ENCODE measurements at places on chromosomes 3 and 15. TPM values are rescaled to one million over a fixed set of nuclear protein-coding genes. Genes with fewer than 3 reads are reported as not detected.

Gene CNTN4
- 102 TPM for total RNA-seq

Gene CCR2
- not detected for total RNA-seq

Gene GUCA1C
- total RNA-seq, result not detected

Gene RPLP1
- 56.0 TPM for total RNA-seq
